ENCODE measurements at places on chromosomes 4 and X.

DNA sequence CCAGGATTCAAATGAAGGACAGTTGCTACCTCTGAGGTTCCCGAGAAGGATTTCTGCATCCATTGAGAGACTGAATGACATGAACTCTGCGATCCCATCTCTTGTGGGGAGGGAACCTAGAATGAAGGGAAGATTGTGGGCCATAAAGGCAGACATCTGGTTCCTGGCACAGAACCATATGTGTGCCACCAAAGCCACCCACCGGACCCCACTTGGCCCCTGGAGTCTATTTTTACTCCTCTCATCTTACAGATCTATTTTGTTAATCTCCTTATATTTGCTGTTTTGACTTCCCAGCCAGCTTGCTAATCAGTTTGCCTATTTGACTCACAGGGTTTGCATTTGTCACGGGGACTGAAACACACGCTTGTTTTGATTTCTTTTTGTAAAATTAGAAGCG lies 7.3 kb downstream of the SOD3 start:
- DNase-seq: no peak

GRCh38 chr4:56213543-56213942 lies 173.7 kb downstream of the AASDH start:
- no peak for DNase-seq

DNA sequence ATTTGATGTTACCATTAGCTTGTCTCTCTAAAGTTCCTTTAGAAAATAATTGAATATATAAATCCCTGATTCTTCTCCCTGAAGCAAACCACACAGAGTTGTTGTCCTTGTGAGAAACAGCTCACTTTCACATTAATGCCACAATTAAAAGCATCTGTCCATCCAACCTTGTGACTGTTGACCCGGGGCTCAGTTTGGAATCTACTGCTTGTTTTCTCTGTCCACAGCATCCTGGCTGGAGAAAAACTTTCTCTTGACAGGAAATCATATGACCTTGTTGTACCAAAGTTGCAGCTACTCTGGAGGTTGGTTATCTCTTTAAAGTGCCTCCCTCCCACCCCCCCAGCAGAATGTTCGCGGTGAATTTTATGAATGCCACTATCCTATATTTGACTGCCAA lies 3.1 kb downstream of the PRKG2 start:
- no peak for DNase-seq

GRCh38 chr4:113289766-113290165 lies 240.3 kb downstream of the ANK2 start:
- no peak for DNase-seq

- no peak for DNase-seq
Observed at GRCh38 chr4:92791871-92792440, 488.2 kb downstream of the GRID2 start.

DNA sequence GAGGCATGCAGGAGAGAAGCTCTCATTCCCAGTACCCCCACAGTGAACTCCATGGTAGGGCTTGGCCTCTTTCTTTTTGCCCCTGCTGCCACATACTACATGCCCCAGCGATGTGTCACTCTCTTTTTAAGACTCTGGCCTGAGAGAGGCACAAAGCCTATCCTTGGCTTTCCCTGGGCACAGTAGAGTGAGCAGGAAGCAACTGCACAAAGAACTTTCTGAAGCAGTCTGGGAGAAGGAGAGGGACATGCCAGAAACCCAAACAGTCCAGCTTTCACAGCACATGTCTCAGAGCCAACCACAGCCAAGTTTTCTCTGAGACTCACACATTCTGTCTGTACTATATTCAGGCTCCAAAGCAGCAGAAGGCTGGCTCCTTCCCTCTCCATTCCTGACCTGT lies 7.9 kb upstream of the NALF2 start:
- no peak for DNase-seq

- peak; percentile 21 for DNase-seq
Observed at GRCh38 chrX:133307637-133308498, 89.7 kb upstream of the TFDP3 start.

- DNase-seq: no peak
Observed at GRCh38 chr4:14607578-14607977, 394.7 kb upstream of the CPEB2 start.

GRCh38 chrX:153736871-153737441 lies 12.3 kb downstream of the ABCD1 start:
- no peak for DNase-seq

DNA sequence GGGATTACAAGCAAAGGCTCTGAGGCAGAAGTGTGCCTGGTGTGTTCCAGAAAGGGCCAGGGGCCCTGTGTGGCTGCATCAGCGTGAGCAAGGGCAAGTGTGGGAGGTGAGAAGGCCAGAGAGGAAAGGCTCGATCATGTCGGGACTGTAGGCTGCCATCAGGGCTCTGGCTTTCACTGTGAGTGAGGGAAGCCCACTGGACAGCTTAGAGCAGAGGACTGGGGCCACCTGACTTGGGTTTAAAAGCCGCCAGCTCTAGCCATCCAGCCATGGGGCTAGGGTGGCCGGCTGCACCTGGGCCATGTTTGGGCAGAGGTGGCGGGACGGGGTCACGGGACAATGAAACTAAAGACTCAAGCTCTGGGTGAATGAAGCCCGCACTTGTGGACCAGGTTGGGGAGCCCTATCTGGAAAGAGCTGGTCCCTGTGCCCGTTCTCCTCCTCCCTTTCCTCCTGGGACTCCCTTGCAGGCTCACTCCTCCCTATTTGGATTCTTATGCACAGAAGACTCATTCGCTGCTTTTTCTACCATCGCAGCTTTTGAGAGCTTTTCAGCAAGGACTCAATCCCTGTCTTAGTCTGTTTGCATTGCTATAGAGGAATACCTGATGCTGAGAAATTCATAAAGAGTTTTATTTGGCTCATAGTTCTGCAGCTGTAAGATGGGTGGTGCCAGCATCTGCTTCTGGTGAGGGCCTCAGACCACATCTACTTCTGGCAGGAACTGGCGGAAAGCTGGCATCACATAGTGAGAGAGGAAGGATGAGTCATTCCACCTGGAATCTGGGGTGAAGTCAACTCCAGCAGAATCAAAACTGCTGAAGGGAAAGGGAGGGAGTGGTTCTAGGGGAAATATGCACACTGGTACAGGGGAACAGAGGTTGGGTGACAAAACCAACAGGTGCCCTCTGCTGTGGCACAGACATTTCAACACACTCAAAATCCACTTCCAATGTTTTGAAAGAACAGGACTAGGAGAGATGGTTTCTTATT lies 15.3 kb downstream of the CTAG1B start:
- peak; percentile 32 for DNase-seq
